Cardiac fibroblast (primary cell): ENCODE measurements at places on chromosomes 7 and 10.

GRCh38 chr7:155237297-155237696 is 60.4 kb upstream of the INSIG1 start:
- no peak for DNase-seq

- no peak for DNase-seq
Measured at GRCh38 chr10:71250405-71250804, 38.0 kb downstream of the UNC5B start.

DNA sequence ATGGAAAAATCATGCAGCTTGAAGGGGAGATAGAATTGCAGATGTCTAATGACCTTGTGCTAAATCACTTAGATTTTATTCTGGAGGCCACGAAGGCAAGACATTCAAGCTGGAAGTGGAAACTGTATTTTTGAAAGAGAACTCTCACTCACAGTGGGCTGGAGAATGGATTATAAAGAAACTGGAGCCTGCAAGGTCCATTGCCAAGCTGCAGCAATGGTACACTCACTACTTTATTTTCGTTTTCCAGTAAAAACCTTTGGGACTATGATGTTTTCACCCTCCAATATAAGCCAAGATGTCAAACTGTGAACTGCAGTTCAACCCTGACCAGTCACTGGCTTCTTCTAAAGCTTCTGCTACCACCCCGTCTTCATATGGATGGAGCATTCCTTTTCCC is 62.0 kb downstream of the SKIDA1 start:
- no peak for DNase-seq

DNA sequence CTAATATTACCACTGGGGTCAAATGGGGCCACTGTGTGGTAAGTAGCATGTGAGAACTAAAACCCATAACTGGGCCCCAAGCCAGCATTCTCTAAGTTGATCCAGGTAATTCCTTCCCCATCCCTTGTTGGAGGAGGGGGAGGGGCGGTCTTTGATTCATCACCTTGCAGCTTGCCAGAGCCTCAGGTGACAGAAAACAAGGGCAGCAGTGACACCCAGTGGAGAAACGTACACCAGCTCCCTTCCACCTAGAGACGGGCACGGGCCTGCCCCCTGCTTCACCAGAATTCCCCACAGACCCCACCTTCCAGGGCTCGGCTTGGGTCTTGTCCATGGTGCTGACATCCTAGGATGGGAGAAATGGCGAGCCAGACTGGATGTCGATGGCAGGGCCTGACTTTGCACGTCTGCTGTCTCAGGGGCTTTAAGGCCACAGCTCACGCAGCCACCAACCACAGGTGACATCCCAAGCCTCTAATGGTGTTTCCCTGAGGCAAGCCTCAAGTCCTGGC is 102.0 kb downstream of the STRA8 start:
- peak; percentile 73 for DNase-seq

DNA sequence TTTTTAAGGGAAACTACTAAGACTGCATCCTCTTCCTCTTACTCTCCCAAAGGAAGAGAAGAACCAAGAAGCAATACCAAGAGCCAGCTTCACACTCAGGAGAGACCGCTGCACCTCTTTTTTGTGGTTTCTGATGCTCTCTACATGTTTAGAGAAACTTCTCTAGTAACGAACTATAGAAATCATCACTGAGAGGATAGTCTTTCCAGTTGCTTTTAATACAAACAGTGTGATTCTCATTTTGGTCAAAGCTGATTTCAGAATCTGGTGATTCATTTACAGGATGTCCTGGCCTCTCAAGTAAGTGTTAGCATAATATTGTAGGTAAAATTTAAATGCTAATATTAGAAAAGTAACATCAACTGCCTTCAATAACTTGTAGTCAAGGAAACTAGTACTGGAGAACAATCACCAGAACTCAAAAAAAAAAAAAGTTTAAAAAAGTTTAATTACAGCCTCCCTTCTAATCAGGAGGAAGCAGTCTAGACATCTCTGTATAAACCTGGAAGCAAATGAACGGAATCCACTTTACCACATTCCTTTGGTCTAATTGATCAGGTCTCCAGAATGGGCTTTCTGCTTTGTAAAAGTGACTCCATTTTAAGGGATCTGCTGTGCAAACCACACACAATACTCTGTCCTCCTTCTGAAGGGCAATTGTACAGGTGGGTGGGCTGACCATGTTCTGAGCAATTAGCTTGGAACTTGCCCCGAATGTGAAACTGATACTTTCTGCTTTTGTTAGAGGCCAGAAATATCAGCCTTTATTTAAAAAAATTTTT is 3.0 kb downstream of the LAMB1 start:
- peak; percentile 57 for DNase-seq

- DNase-seq: no peak
Measured at GRCh38 chr7:144528536-144529045, 125.1 kb upstream of the NOBOX start.

DNA sequence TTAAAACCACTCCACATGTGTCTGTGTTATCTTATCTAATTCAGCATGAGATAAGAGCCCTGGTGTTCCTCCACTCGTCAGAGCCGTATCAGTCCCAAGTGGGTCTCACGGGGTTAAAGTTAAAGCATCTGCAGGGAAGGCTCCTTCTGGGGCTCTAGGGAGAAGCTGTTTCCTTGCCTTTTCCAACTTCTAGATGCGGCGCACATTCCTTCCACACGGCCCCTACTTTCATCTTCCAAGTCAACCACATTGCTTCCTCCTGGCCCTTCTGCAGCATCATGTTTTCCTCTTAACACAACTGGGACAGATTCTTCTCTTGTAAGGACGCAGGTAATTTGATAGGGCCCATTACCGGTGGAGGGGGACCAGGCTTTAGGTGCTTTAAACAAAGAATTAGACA is 620.1 kb upstream of the DPP6 start:
- DNase-seq: no peak

DNA sequence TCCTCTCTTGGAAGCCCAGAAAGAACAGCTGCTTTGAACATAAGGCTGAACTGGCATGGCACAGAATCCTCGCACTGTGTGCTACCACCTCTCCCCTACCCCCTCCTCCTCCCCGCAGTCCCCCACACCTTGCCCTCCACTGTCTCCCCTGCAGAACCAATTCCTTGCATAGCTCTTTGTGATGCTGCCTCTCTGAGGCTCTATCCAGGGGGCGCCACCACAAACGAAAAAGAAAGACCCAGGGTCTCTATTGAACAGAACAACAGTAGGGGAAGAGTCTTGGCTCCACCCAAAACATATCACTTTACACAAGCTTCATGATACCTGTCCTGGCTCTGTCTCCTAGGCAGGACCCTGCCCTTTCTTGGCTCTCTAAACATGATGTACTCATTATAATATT is 26.2 kb upstream of the EBLN1 start:
- DNase-seq: no peak

DNA sequence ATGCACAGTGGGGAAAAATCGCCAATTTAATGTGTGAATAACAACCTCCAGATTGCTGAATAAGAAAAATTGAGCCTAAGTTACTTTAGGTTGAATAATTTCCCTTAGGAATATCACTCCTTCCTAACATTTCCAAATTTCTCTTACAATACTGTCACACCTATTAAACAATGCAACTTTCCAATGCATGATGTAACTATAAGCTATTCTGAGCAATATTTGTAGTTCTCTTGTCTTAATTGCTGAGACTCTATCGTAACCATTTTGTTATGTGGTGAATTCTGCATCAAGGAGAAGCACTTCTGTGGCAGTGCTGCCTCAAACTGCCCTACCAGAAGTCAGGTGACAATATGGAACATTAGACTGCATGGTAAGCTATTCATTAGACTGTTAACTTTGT is 386.7 kb upstream of the LRRN3 start:
- DNase-seq: no peak

DNA sequence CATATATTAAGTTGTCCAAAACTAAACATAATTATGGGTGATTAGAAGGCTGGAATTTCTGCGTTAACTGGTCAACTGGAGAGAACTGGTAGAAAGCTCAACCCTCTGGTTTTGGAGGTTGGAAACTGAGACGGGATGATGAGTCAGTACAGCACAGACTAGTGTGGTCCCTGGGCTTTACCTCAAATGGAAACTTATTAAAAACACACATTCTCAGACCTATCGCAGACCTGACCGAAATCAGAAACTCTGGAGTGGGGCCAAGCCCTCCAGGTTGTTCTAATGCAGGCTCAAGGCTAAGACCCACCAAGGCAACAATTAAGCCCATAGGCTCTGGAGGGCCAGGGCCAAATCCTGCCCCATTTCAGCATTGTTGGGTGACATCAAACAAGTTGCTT is 136.9 kb downstream of the KCNMA1 start:
- no peak for DNase-seq

DNA sequence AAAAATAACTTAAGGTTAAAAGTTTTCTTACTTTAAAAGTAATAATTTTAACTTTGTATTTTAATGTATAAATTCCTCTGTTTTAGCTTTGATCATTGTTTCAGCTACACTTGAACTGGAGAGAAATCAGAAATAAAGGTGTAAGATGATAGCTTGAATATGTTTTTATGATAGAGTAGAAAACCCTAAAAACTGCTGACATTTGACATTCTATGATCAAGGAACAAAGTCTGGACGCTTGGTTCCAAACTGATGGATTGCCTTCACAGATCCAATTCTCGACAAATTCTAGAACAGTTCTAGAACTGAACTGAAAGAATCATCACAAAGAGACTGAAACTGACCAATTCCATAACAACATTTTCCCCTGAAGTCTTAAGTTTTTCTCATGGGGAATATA is at the start of gene ANKRD61:
Gene ANKRD61 (plus strand): TSS at position 389 of the 400 bp plus-strand sequence. CDS start 0 bp downstream, at position 389.
- DNase-seq: no peak

- DNase-seq: no peak
Measured at GRCh38 chr7:158470336-158470735, 117.3 kb downstream of the PTPRN2 start.

GRCh38 chr7:106504645-106505044 is 156.3 kb downstream of the CCDC71L start:
- no peak for DNase-seq

GRCh38 chr10:95909561-95909960 is 1.8 kb downstream of the CC2D2B start:
- DNase-seq: no peak

DNA sequence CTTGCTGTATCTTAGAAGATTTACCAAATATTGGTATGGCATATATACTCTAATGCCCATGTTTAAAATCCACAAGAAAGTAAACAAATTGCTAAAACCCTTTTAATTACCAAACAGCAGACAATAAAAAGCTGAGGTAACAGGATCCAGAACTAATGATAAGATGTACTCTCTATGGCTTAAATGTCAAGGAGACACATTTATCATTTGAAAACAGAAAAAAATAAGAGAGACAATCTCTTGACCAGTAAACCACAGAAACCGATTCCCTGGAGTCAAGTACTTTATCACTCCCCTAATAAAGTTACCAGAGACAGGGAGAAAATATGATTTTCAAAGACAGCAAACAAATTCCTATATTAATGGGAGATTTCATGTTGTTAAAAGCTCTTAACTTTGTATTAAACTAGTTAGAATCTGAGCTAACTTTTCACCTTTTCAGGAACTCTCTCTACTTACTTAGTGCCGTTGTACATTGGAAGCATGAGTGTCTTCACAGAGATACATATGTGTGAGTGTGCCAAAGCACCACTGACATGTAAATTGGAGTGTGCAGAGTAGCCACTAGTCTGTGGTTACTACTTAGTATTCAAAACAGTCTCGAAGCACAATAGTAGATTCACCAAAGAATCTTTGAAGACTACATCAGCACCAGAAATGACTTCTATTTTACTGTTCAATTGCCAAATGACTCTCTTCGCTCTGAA is 44.2 kb downstream of the TSPAN12 start:
- no peak for DNase-seq

DNA sequence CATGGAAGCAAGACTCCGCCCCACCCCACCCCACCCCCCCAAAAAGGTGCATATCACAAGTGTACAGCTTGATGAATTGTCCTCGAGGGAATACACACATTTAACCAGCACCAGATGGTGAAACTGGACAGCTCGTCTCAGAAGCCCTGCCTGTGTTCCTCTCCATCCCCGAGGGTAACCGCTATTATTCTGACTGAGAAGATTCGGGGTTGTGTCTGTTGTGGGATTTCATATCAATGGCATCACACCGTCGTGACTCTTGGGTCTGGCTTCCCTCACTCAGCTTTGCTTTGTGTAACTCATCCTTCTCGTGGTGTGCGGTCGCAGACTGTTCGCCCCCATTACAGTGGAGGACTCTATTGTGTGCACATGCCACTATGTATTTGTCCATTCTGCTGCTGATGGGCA is 18.9 kb downstream of the PODXL start:
- no peak for DNase-seq

GRCh38 chr7:117946151-117946633 is 73.0 kb upstream of the CTTNBP2 start:
- no peak for DNase-seq

- DNase-seq: peak; percentile 54
Measured at GRCh38 chr10:88062798-88063472, 199.5 kb downstream of the PTEN start.

DNA sequence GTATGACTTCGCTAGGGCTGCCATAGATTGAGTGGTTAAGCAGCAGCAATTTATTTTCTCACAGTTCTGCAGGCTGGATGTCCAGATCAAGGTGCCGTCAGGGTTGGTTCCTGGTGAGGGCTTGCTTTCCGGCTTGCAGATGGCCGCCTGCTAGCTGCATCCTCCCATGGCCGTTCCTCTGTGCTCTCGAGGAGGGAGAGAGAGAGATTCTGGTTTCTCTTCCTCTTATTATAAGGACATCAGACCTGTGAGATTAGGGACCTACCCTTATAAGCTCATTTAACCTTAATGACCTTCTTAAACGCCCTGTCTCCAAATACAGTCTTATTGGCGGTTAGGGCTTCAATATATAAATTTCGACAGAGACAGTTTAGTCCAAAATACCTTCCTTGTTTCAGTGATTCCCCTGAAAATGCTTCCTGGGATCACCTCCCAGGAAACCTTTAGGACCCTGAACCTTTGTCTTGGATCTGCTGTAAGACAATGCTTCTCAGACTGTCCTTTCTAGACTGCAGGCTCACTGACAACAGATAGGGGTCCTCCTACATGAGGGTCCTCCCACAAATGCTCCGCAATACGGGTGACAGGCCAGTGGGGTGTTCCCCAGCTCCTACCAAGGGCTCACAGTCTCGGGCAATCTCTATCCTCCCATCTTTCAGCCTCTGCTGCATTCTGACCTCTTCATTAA is 82.5 kb upstream of the BAIAP2L1 start:
- no peak for DNase-seq

- no peak for DNase-seq
Measured at GRCh38 chr7:14635955-14636354, 266.6 kb downstream of the DGKB start.

DNA sequence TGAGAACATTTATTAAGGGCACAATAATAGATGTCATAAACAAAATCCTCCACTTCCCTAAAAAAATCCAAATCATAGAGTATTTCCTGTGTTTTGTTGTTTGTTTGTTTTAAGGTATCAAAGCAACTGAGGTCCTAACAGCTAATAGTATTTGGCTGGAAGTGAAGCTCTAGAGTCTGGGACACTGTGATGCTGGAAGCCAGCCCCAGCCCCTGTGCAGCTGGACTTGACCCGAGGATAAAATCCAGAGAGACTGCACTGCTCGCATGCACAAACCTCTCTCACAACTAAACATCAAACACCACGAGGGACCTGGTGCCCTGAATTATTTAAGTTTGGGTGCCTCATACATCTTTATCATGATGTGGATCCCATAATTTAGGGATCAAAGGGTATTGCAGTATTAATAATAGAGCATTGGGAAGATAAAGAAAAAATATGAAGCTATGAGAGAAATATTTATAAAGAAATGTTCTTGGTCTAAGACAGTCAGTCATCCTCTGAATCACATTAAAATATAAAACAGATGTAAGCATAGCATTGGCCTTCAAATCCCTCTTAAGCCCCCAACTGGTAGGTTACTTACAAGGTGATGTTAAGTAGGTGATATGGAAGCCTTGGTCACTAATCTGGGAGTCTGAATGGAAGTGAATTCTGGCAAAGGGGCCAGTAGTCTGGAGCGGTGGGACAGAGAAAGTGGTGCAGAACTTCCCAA is 44.4 kb downstream of the CUBN start:
- DNase-seq: peak; percentile 22
